Activated gamma-delta T cell treated with Interleukin-2 at 50 U/mL for 16 hours (primary cell): ENCODE measurements at places on chromosomes 2 and 18.
A peak's percentile ranks its signal among the peaks of the same experiment; 100 is the strongest.

DNA sequence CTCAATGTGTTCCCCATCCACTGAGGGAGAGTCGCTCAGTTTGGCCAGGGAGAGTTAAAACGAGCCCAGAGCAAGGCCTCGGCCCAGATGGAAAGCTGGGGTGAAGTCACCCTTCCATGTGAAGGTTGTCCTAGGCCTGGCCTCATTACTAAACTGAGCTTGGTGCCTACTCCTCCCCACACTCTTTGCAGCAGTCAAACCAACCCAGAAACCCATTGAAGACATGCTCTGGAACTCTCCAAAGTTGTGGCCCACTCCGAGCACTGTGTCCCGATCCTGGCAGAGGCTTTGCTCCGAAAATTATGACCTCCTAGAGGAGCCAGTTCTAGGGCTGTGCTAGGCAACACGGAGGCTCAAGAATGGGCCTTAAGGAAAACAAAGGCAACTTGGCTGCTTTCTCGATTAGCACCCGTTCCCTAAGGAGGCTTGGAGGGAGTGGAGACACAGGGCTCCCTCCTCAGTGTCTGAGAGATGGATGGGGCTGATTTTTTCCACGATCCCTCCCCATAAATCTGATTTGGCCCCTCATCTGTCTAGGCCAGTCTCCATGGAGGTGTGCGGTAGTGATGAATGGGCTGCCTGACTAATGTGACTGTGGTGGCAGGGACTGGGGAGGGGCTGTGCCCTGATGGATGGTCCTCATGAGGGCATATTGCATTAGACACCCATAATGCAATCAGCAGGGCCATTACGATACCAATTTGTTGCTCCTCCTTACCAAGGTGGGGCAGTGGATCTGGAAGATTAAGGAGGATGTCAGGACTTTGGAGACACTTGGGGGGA, 11.7 kb upstream of the CYP26B1 start:
- DNase-seq = no peak

- DNase-seq = no peak
These were observed 25.2 kb downstream of the IL1B start for GRCh38 chr2:112811276-112811831.

DNA sequence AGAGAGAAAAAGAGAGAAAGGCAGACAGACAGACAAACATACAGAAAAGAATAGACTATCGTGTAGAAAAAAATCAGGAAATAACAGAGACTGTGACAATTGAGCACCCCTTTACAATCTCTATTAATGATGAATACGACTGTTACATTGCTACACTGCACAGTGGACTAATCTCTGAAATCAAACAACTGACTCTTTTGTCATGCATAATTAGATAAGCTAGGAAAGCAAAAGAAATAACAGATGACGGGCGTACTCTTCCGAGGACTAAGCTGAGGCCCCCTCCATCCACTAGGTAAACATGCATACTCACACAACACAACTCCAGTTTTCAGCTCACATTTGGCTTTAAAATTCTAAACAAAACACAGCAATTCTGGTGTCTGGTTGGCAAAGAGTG, 267.0 kb downstream of the NOL4 start:
- no peak for DNase-seq

GRCh38 chr18:31680831-31681568, 3.4 kb downstream of the B4GALT6 start:
- no peak for DNase-seq

- no peak for DNase-seq
These were observed 79.5 kb upstream of the ALPP start for GRCh38 chr2:232299084-232299483.

GRCh38 chr2:238502088-238502810, 75.5 kb downstream of the ASB1 start:
- DNase-seq = no peak

- DNase-seq = no peak
These were observed 102.9 kb downstream of the CCDC141 start for GRCh38 chr2:178947006-178947405.

- no peak for DNase-seq
These were observed 34.1 kb downstream of the NOP58 start for GRCh38 chr2:202299712-202300111.

- DNase-seq = no peak
These were observed 110.1 kb downstream of the MAIP1 start for GRCh38 chr2:200065477-200065876.

DNA sequence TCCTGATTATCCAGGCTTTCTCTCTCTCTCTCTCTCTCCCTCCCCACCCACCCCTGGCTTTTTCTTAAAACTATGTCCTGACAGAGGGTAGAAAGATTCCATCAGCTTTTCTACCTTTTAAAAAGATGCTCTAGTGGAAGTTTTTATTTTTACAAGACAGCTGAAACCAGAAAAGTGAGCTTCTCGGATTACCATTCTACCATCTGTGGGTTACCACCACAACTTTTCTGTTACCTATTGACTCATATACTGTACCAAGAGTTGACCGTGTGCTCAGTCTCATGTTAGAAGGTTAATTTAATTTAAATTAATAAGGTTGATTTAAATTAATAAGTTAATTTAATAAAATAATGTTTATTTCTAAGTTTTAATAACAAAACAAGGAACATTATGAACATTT, 137.6 kb downstream of the UPP2 start:
- DNase-seq = no peak

GRCh38 chr2:42495611-42496010, 1.8 kb upstream of the KCNG3 start:
- no peak for DNase-seq

DNA sequence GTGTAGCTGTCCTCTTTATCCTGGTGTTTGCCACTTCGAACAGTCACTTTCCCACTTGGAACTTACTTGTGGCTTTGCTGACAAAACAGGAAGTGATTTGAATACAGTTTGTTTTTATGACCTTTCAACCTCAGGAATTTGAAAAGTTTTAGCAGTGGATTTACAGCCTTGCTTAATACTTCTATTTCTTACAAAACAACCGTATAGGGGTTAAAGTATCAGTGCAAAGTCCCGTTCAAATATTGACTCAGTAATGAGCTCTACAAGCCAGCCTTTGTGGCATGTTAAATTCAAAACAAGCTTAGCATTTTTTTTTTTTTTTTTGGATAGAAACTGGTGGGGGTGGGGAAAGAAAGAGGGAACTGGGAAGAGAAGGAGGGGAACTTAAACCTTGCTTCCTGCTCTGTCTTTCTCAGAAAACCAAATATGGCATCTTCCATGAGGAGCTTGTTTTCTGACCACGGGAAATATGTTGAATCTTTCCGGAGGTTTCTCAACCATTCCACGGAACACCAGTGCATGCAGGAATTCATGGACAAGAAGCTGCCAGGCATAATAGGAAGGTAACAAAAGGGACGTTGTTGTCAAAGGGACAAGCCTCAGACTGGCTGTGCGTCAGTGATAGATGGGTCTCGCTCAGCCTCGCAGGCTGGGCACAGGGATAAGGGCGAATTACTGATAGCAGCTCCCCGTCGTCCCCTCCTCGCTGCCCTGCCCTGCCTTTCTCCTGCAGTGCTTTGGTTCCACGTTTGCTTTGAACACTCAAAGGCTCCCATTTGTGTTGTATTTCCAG, at the start of gene HNMT:
HNMT (plus strand) TSS at position 408 of the 793 bp plus-strand sequence; CDS start at position 427, 19 bp downstream.
- no peak for DNase-seq

GRCh38 chr2:177332026-177332991, 60.3 kb upstream of the AGPS start:
- peak; percentile 29 for DNase-seq

GRCh38 chr2:67616749-67617148, 219.6 kb downstream of the ETAA1 start:
- DNase-seq = no peak

DNA sequence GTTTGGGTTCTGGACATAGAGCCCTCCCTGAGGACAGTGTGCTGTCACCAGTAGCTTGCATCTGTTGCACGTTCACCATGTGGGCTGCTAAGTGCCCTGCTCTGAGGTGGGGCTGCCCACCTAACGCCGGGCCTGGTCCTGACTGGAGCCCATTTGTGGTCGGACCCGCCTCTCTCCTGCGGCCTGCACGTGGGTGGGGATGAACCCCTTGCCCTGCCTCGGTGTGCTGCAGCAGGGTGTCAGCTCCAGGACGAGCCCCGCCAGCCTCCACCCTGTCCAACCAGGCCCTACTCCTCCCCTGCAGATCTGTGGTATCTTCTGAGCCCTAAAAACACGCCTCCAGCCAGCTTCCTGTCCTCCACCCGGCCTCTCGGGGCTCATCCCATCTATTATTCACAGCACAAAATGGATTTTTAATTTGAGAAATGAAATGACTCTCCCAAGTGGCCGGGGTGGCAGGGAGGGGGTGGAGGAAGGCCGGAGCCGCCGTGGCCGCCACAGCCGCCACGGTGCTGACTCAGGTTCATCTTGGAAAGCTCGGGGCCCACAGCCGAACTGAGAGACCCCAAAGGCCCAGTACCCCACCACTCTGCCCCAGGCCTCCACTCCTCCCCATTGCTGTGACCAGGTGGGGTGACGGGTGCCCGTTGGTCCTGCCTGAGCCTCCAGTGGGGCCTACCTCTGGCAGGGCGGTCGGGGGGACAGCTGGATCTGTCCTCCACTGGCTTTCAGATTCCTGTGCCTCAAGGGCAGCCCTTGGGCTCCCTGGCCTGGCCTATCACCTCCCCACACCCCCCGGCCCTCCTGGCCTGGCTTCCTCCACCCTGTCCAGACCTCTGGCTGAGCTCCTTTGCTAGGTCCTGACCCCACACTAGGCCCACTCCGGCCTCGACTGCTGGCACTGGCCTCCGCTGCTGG, 2.8 kb upstream of the ECEL1 start:
- no peak for DNase-seq

DNA sequence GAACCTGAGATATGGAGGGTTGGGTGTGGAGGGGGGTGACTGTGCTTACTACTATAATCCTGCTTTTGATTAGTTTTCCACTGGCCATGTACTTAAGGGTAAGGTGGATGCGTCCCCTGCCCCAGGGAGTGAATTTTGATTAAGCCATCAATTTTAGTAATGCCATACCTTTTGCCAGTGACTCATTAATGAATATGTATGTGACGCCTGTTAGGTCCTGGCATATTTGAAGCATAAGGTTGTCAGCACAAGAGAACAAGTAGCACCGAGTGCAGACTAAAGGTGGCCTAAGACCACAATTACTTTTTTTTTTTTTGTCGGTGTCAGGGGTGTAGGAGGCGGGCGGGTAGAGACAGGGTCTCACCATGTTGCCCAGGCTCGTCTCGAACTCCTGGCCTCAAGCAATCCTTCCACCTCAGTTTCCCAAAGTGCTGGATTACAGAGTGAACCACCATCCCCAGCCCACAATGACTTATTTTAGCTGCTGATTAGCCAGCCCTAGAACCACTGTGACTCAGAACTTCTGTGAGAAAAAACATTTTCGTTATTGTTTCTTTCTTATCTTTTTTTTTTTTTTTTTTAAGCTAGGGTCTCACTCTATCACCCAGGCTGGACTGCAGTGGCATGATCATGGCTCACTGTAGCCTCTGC, 7.0 kb downstream of the TANC1 start:
- DNase-seq = no peak

DNA sequence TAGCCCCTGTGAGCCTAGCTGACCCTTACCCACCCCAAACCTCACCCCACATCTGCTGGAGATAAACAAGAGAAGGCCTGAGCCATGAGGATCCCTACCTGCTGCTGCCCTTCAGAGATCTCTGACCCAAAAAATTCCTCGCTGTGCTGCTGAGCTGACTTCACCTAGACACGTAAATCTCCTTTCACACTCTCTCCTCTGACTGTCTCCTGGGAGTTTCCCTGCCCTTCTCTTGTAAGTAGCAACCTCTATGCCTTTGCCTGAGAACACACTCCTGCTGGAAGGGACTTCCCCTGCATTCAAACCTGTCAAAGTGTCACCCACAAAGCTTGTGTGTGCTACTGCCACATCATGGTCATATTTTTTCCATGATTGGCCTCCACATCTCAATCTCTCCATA, 134.2 kb upstream of the NOL4 start:
- no peak for DNase-seq
